ENCODE measurements at places on chromosomes 2 and 18. TPM values are rescaled to one million over a fixed set of nuclear protein-coding genes. Genes with fewer than 3 reads are reported as not detected.

LBH gene
- total RNA-seq = 44.5 TPM

LYG2 gene
- total RNA-seq = not detected

RGPD4 gene
- total RNA-seq = 0.23 TPM

PTPRN gene
- 0.38 TPM for total RNA-seq

NEU4 gene
- total RNA-seq = 1.8 TPM

ZSWIM2 gene
- total RNA-seq = not detected

HTR2B gene
- 3.4 TPM for total RNA-seq

GPBAR1 gene
- total RNA-seq = 0.55 TPM

GRCh38 chr2:204550751-204551511, 5.7 kb downstream of the PARD3B start:
- DNase-seq = no peak
- H3K4me3 ChIP-seq = no peak overlapping the region
- peak overlapping the region; percentile 81 for H3K27ac ChIP-seq
- H3K36me3 ChIP-seq = no peaks in the 10 kb centered on the region
- H3K4me1 ChIP-seq = peaks cover 44% of the 10 kb centered on the region

GRCh38 chr2:30233271-30234009, 2.1 kb downstream of the LBH start:
- peaks cover 21% of the 10 kb centered on the region for H3K36me3 ChIP-seq
- peak overlapping the region; percentile 51 for H3K27ac ChIP-seq
- peaks cover 30% of the 10 kb centered on the region for H3K4me1 ChIP-seq
- no peak for DNase-seq
- H3K27me3 ChIP-seq = peaks cover under 1% of the 10 kb centered on the region

DNA sequence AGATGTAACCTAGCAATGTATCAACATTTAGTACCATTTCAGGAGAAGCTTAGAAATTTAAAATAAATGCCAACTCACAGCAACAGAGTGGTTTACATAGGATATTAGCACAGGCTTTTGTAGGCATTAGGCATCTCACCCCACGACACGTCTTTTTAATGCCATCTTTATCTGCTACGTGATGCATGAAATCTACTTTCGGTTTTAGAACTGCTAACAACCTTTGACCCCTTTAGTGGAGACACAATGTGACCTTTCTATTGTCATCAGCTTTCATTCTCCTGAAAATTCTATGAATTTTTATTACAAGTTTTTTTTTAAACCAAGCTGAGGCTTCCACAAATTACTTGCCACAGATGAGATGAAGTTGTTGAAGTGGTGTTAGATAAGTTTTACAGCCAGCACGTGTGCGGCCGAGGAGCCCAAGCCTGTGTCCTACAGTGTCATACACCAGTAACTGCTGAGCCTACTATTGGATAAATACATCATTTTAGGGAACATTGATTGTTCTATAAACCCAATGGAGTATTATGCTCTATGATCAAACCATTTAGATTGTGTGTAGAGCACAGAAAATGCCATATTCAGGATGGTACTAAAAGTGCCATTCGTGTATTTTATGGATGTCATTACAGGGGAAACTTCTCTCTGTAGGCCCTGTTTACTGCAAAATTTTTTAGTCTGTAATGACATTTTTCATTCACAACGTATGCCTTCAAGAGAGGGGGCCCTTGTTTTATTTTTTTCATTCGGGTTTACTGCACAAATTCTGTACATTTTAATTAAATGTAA, 151.6 kb downstream of the PTGR3 start:
- peaks cover 9% of the 10 kb centered on the region for H3K36me3 ChIP-seq
- no peak for DNase-seq
- peaks cover 2% of the 10 kb centered on the region for H3K4me1 ChIP-seq
- no peak overlapping the region for H3K4me3 ChIP-seq

DNA sequence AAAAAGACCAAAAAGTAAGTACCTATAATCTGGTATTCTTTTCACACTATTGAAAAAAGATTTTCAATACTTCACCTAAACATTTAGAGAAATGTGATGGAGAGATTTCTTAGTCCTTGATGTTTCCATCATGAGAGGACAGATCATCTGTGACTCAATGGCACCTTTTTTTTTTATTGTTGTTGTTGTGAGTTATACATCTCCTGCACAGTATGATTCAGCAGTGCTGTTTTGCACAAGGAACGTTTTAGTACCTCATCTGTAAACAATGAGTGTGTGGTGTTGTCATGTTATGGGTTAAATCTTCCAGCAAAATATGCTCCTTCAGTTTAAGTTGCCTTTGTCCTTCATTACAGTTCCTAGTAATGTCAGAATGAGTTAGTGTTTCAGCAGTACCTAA, 2.2 kb downstream of the KIAA1328 start:
- no peak for DNase-seq
- no peaks in the 10 kb centered on the region for H3K27me3 ChIP-seq

DNA sequence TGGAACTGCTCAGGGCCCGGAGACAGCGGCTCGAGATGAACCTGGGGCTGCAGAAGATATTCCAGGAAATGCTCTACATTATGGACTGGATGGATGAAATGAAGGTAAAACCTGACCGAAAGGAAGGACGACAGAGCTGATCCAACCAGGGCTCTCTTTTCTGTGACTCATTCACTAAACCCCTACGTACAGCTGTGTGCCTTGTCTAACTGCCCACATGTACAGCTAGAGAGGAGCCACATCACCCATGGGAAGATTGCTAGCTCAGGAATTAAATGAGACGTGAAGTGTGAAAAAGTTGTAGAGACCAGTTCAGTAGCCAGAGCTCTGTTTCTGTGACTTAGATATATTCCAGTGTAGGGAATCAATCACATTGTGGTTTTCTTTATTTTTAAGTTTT, 97.3 kb upstream of the EML6 start:
- H3K36me3 ChIP-seq = peaks cover 71% of the 10 kb centered on the region
- H3K4me3 ChIP-seq = no peak overlapping the region
- no peak for DNase-seq

DNA sequence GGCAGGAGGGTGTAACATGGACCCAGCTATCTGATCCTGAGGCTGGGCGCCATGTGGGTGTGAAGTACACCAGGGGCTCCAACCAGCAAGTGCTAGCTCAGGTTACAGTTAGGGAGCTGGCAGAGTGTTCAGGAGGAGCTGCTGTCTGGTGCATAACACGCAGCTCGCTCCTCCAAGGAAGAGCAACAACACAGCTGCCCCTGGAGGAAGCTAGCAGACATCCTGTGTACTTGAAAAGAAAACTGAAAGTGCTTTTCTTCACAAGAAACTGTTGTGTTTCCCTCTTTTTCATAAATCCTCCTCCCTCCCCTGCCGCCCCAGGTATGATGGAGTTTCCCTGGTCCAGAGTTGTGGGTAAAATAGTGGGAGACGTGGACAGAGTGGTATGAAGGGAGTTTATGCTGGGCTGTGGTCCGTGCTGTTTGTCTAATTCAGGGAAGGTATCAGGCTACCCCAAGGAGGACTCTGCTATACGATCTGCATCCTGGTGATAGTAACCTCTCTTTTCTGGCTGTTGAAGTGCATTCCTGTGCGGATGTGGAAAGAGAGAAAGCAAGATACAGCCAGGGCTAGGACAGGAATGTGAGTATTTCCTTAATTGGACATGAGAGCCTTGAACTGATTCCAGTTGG, 6.1 kb upstream of the LBH start:
- no peak for DNase-seq
- peaks cover 26% of the 10 kb centered on the region for H3K4me1 ChIP-seq
- peaks cover 10% of the 10 kb centered on the region for H3K27me3 ChIP-seq
- peak overlapping the region; percentile 52 for H3K4me3 ChIP-seq

DNA sequence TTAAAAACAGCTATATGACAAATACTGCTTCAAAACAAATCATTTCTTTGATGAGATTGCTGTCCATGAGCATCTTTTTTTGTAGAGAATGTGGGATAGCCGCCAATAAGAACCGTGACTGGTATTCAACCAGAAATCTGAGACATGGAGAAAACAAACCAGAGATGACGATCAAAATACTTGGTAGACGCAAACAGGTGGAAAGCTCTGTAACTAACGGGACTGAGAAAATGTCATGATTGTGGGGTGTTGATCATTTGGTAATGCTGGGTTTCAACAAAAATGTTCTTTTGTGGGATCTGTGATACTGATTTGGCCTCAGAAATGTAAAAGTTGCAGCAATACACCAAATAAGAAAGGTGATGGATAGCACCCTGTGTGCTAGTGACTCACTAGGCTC, 364.8 kb downstream of the NYAP2 start:
- no peaks in the 10 kb centered on the region for H3K27me3 ChIP-seq
- H3K4me1 ChIP-seq = no peaks in the 10 kb centered on the region
- H3K4me3 ChIP-seq = no peak overlapping the region
- DNase-seq = no peak
- no peaks in the 10 kb centered on the region for H3K36me3 ChIP-seq

DNA sequence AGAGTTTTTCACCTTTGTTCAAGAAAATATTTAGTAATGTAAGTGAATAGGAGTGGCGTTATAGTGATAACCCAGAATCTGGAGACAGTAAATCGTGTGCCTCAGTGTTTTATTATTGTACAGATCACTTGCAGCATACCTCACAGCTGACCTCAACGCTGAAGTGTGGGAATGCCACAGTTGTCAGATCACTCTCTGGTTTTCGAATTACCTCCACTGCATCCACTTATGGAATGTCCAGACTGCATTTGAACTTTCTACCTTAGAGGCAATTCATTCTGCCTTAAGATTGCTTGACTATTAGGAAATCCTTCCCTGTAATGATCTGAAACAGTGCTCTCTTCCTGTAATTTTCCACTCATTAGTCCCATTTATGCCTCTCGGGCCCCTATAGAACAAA, 164.5 kb upstream of the ALPP start:
- no peak overlapping the region for H3K4me3 ChIP-seq
- no peaks in the 10 kb centered on the region for H3K27me3 ChIP-seq
- no peak for DNase-seq
- peaks cover 19% of the 10 kb centered on the region for H3K4me1 ChIP-seq
- peak overlapping the region; percentile 53 for H3K27ac ChIP-seq

DNA sequence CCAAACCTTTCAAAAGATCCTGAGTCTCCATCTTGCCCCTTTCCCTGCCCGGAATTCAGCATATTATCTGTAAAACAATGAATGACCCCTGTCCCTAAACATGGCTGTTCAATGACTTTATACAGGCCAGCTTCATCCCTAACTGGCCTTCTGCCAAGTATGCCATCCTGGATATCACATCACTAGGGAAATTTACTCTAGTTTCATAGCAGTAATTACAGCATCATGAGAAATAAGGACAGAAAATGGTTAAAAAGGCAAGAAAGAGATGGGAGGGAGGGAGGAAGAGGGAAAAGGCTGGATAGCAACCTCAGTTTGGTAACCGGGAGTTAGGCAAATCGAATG, 4.4 kb downstream of the MBOAT2 start:
- H3K27ac ChIP-seq = peak overlapping the region; percentile 75
- H3K27me3 ChIP-seq = no peaks in the 10 kb centered on the region
- no peak overlapping the region for H3K4me3 ChIP-seq
- no peak for DNase-seq

DNA sequence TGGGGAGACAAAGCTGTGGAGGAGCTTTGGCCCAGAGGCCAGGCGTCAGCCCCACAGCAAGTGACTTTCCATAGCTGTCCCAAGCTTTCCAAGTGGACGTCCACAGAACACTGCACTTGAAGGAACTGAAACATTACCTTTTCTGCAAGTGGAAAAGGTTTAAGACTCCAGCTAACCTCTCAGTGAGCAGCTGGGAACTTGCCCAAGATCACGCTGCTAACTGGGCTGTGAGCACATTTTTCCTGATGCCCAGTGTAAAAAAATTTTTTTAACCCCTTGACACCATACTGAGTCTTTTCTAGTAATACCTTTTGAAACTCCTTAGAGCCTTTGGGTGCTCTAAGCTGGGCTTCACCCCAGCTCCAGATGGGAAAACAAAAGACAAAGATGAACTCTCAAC, 256.7 kb downstream of the HAUS1 start:
- no peaks in the 10 kb centered on the region for H3K27me3 ChIP-seq
- peaks cover 12% of the 10 kb centered on the region for H3K36me3 ChIP-seq

DNA sequence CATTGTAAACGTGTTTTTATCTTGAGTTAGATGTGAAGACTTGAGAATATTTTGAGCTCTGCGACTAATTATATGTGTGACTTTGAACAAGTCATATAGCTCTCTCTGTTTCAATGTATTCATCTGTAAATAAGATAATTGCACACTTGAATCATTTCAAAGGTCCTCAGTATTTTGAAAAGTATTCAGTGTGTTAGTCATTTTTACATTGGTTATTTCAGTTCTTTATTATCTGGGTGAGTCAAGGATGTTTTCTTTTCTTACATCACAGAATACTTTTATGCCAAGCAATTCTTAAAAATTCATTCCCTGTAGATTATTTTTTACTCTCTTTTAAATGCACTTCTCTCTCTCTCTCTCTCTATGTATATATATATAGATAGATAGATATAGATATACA, 1098.0 kb upstream of the ZEB2 start:
- H3K4me3 ChIP-seq = no peak overlapping the region
- no peak overlapping the region for H3K27ac ChIP-seq

DNA sequence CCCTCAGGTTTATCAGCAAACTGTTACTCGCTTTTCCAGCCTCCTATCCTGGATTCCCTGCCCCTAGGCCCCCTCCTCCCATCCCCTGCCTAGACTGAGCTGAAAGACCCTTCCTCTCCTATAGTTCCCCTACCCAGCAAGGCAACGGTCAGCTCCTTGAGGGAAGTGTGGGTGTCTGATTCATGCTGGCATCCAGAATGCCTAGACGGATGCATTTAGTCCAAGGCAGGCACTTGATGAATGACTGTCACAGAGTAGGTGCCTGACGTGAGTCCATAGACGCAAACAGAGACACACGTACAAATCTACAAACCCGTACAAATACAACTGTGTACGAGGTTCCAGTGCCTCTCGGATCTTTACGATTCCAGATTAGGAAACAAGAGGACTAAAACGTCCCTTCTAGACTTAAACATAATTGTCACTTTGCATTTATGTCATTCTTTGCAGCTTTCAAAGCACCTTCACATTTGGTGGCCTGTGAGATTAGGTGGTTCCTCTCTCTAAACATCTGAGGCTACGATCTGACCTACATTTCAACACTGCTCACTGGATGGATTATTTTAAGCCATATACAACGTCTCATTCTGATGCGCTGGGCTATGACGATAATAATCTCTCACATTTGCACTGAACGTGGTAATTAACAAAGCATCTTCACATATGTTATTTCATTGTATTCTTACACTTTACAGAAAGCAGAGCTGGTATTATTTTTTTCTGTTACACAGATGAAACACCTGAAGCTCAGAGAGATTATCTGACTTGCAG, 36.7 kb downstream of the DNMT3A start:
- no peak overlapping the region for H3K4me3 ChIP-seq
- H3K27ac ChIP-seq = peak overlapping the region; percentile 21
- H3K27me3 ChIP-seq = no peaks in the 10 kb centered on the region
- DNase-seq = no peak

GRCh38 chr2:67666386-67667053, 269.4 kb downstream of the ETAA1 start:
- H3K27me3 ChIP-seq = no peaks in the 10 kb centered on the region
- no peak overlapping the region for H3K4me3 ChIP-seq
- H3K4me1 ChIP-seq = peaks cover 12% of the 10 kb centered on the region

- H3K27me3 ChIP-seq = no peaks in the 10 kb centered on the region
- no peak for DNase-seq
- H3K4me3 ChIP-seq = no peak overlapping the region
- peak overlapping the region; percentile 1 for H3K27ac ChIP-seq
- peaks cover 54% of the 10 kb centered on the region for H3K4me1 ChIP-seq
These were observed 87.7 kb downstream of the LIMS1 start for GRCh38 chr2:108621687-108622681.
